SJSA1 (cell line): ENCODE measurements at places on chromosomes 5 and 9.

- DNase-seq = peak; percentile 21
Observed at GRCh38 chr9:99253772-99254431, 31.8 kb downstream of the SEC61B start.

GRCh38 chr5:109089191-109089590, 320.6 kb downstream of the PJA2 start:
- DNase-seq = no peak

DNA sequence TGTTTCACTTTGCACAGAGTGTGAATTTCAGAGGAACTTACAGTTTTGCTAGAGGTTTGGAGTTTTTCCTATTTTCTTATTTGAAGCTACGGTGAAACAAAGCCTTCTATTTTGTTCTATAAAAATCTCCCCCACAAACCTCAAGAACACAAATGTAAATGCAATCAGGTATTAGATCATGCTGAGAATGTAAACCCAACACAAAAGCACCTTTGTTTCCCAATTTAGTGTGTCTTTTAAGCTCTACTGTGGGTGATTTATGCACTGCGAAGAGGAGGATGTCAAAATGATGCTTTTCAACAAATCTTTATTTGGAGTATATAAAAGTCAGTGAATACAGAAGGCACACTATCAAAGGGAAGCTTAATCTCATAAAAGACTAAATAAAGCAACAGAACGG, 4.3 kb upstream of the DRD1 start:
- no peak for DNase-seq

- DNase-seq = no peak
Observed at GRCh38 chr5:138725818-138726416, 27.3 kb upstream of the CTNNA1 start.

DNA sequence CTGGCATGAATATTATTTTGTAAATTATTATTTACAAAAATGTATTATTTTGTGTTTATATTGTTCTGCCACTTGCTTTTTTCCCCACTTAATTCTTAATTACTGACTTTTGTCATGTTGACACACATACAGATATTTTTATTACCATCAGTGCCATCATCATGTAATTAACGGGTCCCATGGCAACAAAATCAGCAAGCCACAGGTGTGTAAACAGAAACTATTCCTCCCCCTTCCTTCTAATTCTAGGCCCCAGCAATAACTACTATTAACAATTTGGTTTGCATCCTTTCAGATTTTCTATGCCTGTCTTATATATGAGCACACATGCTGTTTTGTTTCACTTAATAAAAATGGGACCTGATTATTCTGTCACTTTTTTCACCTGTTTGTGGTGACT, 29.3 kb downstream of the CYFIP2 start:
- DNase-seq = no peak

DNA sequence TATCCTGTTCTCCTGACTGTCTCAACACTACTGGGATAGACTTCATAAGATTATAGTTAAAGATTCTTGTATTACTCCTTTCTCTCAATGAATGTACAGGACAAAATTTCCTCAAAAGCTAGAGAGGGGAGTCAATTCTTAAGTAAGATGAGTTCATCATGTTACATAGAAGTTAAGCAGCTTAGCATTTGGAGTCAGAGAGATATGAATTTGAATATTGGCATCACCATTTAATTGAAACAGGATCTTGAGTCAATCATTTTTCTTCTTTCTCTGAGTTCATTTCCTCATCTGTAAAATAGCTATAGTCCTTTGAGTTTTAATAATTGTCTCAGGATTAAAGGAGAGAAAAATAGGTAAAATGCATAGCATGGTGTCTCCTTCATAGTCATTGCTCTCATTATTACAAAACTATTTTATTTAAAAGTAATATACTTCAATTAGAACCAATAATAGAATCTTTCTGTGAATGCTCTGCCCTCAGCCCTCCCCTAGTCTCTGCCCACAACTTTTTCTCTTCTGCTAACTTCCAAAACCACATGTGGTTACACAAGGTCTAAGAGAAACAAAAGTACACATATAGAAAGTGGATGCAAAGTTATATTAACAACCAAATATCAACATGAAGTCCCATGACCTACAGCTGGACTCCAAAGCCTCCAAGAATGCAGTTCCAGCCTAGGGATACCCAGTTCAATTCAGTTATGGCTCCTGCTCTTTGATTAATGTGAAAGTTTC, 265.6 kb downstream of the TLE1 start:
- DNase-seq = no peak
